ENCODE measurements at places on chromosomes 6 and 20.

- no peak for DNase-seq
Measured at GRCh38 chr6:42193491-42193894, 1.3 kb downstream of the GUCA1B start.

DNA sequence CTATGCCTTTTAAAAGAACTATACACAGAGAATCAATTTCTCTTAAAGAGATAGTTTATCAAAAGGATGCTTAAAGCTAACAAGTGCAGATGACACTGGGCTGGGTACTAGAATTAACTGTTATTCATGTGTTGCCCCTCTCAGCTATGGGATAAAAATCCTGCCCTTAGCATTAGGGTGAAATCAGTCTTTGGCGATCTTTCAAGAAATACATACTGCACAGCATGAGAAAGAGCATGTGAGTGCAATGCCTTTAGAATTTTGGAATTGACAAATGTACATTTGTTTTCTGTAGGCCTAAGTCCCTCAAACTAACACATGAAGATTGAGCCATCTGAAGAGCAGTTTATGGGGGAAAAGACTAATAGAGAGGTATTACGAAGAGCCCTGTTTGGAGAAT lies 115.4 kb downstream of the ZFP64 start:
- peak; percentile 62 for DNase-seq

DNA sequence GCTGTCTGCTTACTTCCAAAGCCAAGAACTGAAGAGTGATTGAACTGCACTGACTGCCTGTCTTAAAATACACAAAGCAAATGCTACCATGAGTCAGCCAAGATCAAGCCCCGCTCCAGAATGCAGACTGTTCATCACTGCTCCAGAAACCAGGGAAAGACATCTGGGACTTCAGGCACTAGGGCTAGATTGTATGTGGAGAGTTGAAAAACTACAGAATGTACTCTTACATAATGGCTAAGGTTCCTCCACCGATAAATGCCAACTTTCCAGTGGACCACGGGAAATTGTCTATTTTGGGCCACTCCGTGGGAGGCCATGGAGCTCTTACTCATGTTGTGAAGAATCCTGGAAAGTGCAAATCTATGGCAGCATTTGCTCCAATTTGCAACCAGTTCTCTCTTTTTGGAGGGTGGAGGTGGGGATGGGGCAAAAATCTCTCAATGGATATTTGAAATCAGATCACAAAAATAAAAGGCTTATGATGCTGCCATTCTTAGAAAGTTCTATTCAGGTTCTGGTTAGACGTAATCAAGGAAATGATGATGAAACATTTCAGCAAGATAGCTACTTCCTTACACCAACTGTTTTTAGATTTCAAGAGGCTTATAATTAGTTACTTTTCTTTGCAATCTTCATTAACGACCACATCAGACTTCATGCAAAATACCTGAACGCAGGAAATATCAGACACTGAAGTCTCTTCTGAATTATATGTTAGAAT lies 11.8 kb upstream of the CAP2 start:
- DNase-seq = no peak

GRCh38 chr20:34018166-34018565 lies 24.5 kb downstream of the RALY start:
- DNase-seq = no peak

GRCh38 chr6:149052350-149053106 lies 265.0 kb upstream of the TAB2 start:
- no peak for DNase-seq

Data from SK-N-SH (cell line).